ENCODE measurements at places on chromosomes 5 and 9. TPM values are rescaled to one million over a fixed set of nuclear protein-coding genes. Genes with fewer than 3 reads are reported as not detected.

Gene TSSK1B
- total RNA-seq: not detected

Gene DRD1
- total RNA-seq: 0.15 TPM

Gene PCDHA7
- 0.13 TPM for total RNA-seq

Gene TTC1
- 64.4 TPM for total RNA-seq

Gene STPG3
- total RNA-seq: not detected

Gene GABRA6
- not detected for total RNA-seq

Gene ALDH1B1
- total RNA-seq: 52.1 TPM

Gene GNPDA1
- total RNA-seq: 63.4 TPM

Gene SLC27A6
- not detected for total RNA-seq

Gene RETREG1
- total RNA-seq: 2.6 TPM

Gene SLCO6A1
- total RNA-seq: not detected

Gene C9orf152
- total RNA-seq: 0.05 TPM

Gene IFNK
- total RNA-seq: not detected
